ENCODE measurements at places on chromosomes 2 and 18.

DNA sequence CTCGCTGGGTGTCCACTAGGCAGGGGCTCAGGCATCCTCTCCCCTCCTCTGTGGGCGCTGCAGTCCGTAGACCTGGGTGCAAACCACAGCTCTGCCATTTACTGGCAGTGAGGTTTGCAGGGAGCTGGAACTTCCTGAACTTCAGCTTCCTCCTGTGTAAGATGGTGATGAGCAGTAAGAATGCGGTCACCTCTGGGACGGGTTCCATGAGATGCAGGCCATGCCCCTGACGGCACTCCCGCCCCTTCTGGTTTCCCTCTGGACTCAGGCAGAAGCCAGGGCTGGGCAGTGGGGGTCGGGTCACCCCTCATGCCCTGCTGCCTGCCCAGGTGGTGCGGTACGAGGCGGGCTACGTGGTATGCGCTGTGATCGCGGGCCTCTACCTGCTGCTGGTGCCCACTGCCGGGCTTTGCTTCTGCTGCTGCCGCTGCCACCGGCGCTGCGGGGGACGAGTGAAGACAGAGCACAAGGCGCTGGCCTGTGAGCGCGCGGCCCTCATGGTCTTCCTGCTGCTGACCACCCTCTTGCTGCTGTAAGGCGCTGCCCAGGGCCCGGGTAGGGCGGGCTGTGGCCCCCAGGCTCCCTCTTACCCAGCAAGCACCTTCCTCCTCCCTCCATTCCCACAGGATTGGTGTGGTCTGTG, 1.5 kb downstream of the PROM2 start:
- DNase-seq, result no peak

GRCh38 chr2:20067992-20068584, 16.7 kb upstream of the LAPTM4A start:
- peak; percentile 99 for DNase-seq

- no peak for DNase-seq
Measured at GRCh38 chr2:199775267-199775666, 75.7 kb downstream of the FTCDNL1 start.

DNA sequence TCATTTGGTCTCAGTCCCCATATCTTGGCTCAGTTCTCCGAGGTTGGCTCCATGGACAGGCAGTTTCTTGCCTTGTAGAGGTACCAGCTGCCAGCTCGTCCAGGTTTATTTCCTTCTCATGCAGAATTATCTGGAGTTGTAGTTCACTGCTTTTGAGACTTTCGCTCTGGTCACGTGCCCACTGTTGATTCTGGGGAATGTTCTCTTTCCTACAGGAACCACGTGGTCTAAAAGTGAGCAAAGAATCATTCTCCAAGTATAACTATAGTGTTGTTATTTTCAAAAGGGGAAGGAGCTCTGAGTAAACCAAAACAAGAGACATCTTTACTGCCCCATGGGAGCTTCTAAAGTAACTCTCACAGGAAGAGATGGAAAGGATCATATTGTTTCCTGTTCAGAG, 41.2 kb upstream of the RAB27B start:
- no peak for DNase-seq

DNA sequence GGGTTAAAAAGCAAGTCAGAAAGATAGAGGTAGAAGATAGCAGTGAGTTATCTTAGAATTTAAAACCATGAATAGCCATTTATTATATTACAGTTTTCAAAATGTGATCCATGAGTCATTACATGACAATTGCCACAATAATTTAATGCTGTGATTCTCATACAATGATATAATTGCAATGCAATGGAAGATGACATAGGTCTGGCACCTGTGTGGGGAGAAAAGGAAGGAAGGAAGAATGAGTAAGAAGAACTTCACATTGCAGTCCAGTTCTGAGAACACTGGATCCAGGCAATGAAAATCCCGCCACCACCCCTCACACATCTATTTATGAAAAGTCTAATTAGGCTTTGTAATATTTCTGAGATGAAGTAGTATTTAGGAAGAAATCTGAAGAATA, 738.1 kb upstream of the LINC00305 start:
- DNase-seq, result no peak

GRCh38 chr2:110876167-110876999, 144.0 kb downstream of the ACOXL start:
- DNase-seq, result no peak

- no peak for DNase-seq
Measured at GRCh38 chr2:179558010-179558934, 293.6 kb upstream of the SESTD1 start.

DNA sequence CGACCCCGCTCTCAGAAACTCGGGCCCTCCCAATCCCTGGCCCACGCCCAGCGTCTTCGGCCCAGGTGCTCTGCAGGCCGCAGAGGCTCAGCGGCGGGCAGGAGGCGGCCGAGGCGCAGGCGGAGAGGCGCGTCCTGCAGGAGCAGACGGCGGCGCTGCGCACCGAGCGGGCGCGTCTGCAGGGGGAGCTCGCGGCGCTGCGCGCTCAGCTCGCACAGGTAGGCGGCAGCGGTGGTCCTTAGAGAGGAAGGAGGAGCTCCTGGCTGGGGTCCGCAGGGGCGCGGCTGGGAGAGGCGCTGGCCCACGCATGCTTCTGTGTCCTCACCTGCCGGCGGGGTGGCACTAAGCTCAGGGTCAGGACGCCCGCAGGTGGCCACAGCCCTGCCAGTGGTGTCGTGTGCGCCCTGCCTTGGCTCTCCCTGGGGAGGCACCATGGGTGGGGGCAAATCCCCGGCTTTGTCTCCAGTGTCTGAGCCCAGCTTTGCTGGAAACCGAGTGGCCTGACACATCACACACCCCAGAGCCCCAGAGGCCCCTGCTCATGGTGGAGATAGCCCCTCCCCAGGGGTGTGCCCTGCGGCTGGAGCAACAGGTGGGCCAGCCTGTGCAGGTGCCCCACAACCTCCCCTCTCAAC, 14.9 kb upstream of the SNED1 start:
- DNase-seq, result peak; percentile 28

DNA sequence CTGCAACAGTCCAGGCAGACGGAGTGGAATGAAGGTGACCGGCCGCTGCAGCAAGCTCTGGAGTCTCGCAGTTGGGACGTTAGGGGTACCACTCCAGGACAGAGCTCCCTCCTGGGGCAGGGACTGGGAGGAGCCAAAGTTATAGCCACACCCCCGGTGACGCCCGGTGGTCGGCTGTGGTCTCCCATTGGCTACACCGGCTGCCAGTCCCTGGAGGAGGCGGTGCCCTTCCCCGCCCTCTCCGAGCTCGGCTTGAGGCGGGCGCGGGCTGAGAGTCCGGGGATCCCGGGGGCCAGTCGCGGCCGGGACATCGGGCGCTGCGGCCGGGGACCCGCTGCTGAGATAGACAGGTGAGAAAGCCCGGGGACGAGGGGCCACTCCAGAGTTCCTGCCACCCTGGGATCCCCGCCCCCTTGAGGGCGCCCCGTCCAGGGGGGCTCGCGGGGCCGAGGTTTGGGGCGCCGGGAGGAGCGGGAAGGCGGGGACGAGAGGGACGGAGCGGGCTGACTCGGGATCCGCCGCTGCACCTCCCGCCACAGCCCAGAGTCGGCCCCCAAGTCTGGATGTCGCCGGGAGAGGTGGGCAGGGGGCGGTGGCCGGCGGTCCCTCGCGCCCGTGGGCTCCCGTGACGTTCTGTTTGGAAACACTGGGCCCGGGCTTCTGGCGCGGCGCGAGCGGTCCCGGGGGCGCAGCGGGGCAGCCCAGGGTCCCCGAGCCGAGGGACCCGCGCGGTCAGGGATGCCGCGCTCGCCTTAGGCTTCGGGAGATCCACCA, at the start of gene PLEKHH2:
TSS of gene PLEKHH2 (plus strand) at position 231 of the 774 bp plus-strand sequence. CDS start 7,414 bp downstream, outside the sequence.
- DNase-seq, result peak; percentile 86

DNA sequence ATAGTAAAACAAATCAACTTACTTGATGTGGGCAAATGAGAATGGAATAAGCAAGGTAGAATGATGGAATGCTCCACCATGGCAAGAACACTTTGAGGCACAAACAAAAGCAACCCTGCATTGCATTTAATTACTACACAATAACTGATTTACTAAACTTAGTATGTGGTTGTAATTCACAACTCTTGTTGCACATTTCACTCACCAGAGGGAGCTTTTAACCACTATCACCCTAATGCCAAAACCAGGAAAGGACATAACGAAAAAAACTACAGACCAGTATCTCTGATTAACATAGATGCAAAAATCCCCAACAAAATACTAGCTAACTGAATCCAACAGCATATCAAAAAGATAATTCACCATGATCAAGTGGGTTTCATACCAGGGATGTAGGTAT, 659.8 kb downstream of the CPS1 start:
- DNase-seq, result no peak

DNA sequence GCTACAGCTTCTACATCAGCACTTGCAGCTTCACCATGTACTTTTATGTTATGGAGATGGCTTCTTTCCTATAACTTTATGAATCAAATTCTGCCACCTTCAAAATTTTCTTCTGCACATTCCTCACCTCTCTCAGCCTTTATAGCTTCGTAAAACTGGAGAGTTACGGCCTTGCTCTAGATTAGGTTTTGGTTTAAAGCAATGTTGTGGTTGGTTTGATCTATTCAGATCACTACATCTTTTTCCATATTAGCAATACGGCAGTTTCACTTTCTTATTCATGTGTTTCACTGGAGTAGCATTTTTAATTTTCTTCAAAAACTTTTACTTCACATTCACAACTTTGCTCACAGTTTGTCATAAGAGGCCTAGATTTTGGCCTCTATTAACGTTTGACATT, 242.9 kb upstream of the GYPC start:
- DNase-seq, result no peak

- DNase-seq, result no peak
Measured at GRCh38 chr2:217047209-217047608, 187.3 kb upstream of the TNP1 start.

All from fibroblast of skin of right quadriceps (primary cell).